ENCODE measurements at places on chromosomes 2 and 18.

- DNase-seq, result no peak
Observed at GRCh38 chr2:240553956-240554480, 3.8 kb downstream of the ANKMY1 start.

DNA sequence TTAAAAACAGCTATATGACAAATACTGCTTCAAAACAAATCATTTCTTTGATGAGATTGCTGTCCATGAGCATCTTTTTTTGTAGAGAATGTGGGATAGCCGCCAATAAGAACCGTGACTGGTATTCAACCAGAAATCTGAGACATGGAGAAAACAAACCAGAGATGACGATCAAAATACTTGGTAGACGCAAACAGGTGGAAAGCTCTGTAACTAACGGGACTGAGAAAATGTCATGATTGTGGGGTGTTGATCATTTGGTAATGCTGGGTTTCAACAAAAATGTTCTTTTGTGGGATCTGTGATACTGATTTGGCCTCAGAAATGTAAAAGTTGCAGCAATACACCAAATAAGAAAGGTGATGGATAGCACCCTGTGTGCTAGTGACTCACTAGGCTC lies 364.8 kb downstream of the NYAP2 start:
- no peak for DNase-seq

DNA sequence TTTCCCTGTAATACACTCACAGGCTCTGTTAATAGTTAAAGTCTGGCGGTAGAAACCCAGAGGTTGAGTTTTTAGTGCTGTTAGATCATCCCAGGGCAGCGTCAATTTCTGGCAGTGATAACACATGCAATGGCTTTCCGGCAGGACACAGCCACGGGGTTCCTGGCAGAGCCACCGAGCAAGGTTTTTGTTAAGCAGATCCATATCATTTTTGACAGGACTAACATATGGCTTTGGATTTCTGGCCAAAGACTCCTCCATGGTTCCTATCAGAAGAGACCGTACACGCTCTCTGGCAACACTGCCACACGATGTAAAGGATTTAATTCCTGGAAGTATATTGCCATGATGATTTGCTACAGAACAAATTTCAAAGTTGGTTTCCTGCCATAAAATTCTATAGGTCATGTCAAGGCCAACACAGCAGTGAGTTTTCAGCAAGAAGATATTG lies 854.3 kb downstream of the LRRTM4 start:
- no peak for DNase-seq

- no peak for DNase-seq
Observed at GRCh38 chr18:8942909-8943545, 159.5 kb upstream of the NDUFV2 start.

DNA sequence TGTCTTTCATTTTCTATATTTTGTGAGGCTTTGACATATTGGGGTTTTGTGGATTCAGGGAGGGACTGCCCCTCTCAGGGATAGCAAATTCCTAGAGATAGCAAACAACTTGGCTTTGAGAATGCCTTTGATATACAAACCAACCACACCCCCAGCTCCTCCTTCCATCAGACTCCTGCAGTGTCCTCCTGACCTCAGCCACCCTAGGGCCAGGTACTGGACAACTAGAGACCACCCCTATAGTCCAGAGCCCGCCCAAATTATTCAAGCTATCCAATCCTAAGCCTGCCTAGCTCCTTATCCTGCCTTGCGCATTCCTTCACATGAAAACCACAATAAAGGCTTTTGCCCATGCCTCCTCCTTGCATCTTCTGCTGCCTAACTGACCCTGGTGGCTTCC lies 22.9 kb upstream of the STAM2 start:
- DNase-seq, result no peak

- DNase-seq, result no peak
Observed at GRCh38 chr2:111990856-111991255, 64.2 kb upstream of the TMEM87B start.

DNA sequence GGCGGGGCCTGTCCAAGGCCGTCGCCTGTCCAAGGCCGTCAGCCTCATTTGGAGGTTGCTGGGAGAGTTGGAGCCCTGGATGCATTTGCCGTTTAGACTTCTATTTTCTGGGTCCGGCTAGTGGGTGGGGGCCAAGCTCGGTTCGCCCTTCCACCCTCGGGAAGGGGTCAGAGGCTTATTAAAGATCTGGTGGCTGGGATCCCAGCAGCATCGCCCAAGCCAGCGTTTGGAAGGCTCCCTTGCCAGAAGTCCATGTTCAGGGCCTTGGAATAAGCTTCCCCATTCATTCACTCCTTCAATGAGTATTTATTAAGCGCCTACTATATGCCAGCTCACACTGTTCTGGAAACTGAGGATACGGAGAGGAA lies 516 bp upstream of the DOCK10 start:
- DNase-seq, result no peak

GRCh38 chr2:9897331-9897737 lies 54.1 kb downstream of the TAF1B start:
- DNase-seq, result no peak

DNA sequence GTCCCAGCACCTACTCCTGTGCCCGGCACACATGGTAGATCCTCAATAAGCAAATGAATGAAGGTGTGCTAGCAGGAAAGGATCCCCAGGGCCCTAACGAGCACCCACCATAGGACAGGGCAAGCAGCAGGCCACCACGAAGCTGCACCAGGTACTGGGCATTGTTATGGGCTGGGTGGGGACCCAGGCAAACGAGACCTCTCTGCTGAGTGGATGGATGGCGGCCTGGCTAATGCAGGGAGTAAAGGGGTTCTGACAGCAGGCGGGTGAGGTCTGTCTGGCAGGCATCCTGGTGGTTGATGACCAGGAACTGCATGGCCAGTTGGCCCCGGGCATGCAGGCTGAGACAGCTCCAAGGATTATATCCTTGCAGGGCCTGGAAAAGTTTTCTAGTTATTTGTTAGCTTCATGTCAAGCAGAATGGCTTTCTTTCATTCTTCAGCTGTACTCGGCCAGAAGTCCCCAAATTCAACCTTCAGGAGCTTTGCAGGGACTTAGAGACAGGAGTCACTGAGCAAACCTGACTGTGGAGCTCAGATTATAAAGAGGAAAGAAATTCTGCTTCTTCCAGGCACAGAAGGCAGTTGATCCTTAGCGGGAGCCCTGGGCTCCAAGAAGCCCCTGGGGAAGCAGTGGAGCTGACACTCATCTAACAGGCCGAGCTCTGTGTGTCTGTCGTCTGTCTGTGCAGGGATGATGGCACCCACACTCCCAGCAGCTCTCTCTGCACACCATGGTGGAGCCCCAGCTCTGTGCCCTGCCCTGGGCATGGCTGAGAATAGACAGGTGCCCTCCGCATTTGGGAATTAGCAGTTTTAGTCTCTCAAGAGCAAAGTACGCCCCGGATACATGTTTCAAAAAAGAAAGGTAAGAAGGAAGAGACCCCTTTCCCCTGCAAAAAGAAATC lies 51.2 kb downstream of the SDC1 start:
- no peak for DNase-seq

DNA sequence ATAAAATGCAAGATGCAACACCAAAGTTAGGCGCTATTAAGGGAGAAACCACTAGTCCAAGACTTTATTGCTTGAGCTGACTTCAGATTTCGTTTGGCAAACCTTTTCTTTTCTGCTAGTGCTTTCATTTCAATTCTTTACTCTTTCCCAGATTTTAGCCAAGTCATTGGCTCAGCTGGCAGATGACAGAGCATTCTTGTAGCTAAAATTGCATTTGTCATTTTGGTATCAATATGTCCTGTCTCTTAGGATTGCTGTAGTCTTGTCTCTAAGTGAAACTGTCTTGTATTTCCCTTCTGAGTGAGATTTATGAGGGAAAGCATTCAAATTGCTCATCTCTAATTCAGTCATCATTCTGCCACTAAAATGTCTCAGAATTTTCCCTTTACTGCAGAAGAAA lies 335.1 kb downstream of the METTL4 start:
- no peak for DNase-seq

DNA sequence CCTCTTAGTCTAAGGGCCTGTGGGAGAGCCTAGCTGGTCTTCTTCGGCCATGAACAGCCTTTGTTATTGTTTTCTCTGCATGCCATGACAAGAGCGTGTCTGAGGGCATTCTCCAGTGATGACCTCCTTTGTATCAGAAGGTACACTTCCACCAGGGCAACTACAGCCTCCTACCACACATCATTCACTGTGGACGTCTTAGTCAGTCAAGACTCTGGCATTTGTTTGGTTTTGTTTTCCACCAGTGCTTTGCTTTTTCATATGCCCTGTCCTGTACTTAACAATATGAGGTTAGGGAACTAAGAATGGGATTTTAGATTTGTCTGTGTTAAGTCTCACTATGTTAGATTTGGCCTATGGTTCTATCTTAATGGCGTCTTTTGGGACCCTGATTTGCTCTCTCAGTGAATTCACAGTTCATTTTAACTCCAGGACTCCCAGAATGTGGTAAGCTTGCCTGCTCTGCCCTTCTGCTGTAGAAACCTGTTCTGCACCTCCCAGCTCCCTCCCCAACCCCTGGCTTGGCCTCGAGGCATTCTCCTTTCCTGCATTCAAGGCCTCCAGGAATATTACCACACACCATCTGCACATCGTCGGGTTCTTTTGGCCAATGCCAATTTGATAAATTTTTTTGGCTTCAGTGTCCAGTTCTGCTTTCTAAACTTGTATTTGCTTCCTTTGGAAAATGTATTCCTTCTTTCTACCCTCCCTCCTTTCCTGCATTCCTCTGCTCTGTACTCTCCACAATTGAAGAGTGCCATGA lies 42.8 kb upstream of the IL1R1 start:
- DNase-seq, result no peak

- DNase-seq, result no peak
Observed at GRCh38 chr2:28381225-28382180, 11.2 kb upstream of the FOSL2 start.

GRCh38 chr18:23037646-23038045 lies 97.6 kb upstream of the CABLES1 start:
- DNase-seq, result no peak

GRCh38 chr18:44589693-44590355 lies 90.9 kb upstream of the SETBP1 start:
- DNase-seq, result no peak

GRCh38 chr18:41977233-41977632 lies 22.2 kb downstream of the PIK3C3 start:
- DNase-seq, result no peak

GRCh38 chr2:33108483-33109443 lies 162.0 kb downstream of the LTBP1 start:
- no peak for DNase-seq

- DNase-seq, result no peak
Observed at GRCh38 chr2:47226923-47227220, 71.8 kb upstream of the STPG4 start.

DNA sequence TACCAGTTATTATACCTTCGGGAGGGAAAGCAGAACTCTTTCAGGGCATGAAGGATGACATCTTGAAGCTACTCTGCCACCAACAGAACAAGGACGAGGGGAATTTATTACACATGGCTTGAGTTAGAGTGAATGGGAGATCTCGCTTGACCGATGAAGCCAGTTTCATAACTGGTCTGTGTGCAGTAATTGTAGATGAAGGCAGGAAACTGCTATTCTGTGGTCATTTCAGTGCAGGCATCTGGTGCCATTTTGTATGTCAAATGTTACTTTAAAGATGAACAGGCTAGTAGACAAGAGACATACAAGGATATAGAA lies 20.5 kb downstream of the GREB1 start:
- no peak for DNase-seq

- DNase-seq, result no peak
Observed at GRCh38 chr2:170177950-170178781, at the start of gene MYO3B. Gene MYO3B, plus strand, starts transcription at chr2:170178147. Its CDS starts 141 bp downstream, at chr2:170178288.

DNA sequence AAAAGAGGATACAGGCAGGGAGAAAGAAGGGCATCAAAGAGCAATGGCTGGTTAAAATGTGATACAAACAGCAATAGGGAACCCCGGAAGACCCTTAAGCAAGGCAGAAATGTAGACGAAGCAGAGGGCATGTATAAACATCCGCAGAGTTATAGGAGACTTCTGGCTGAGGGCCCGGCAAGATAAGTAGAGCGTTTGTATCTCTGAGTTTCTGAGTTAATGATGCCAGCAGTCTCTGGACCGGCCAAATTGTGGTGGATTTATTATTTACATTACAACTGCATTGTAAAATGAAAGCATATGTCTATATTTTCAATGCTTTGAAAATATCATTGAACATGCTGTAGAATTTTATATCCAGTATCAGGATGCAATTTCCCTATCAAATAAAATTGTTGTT lies 148.0 kb upstream of the KCTD1 start:
- DNase-seq, result no peak

GRCh38 chr18:49794743-49795142 lies 18.6 kb downstream of the ACAA2 start:
- no peak for DNase-seq

DNA sequence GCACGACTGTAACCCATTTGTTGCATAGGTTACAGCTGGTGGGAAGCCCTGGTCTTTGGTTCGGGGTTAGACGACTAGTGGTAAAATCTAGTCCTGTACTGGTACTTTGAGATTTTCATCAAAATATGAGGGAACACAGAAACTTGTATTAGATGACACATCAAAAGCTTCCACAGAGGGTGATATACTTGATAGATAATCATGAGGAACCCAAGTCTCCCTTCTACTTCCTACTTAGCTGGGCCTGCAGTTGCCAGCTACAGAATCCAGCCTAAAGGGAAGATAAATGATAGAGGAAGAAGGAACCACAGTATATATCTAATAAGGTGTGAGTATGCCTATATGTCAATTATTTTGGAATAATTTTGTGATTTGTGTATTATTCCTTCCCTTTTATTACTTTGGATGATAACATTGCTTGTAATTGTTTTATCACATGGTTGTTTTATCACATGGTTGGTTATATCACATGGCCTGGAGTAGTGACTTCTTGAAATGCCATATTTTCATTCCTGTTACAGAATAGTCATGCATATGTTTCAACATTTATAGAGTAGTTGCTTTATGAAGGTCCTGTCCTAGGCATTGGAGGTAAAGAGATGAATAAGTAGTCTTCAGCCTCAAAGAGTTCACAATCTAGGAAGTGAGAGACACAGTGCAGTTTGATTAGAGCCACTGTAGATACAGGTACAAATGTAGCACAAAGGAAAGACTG lies 2.9 kb downstream of the AGPS start:
- no peak for DNase-seq

GRCh38 chr2:85844486-85844885 lies 44.3 kb downstream of the ST3GAL5 start:
- DNase-seq, result no peak

DNA sequence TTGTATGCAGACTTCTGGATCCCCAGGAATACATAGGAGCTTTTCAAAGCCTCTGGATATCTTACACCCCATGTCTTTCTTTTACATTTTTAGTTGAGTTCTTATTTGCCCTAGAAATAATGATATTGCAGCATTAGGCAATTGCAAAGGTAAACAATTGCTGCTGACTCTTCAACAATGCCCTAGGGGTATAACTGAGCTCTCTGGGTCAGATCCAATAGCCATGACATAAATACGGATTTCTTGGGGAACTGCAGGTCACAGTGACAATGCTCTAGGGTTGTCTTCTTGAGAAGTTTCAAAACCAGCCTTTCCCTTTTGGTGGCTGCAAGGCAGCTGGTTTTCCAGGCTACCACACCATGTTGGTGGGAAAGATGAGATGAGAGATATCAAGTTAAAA lies 16.5 kb upstream of the OR6B3 start:
- DNase-seq, result no peak

- no peak for DNase-seq
Observed at GRCh38 chr18:44859263-44859662, 178.6 kb downstream of the SETBP1 start.
